ENCODE measurements at places on chromosomes 2 and 18.
A peak's percentile ranks its signal among the peaks of the same experiment; 100 is the strongest.

GRCh38 chr2:24981411-24982136 lies 9.8 kb upstream of the DNAJC27 start:
- no peak for DNase-seq

DNA sequence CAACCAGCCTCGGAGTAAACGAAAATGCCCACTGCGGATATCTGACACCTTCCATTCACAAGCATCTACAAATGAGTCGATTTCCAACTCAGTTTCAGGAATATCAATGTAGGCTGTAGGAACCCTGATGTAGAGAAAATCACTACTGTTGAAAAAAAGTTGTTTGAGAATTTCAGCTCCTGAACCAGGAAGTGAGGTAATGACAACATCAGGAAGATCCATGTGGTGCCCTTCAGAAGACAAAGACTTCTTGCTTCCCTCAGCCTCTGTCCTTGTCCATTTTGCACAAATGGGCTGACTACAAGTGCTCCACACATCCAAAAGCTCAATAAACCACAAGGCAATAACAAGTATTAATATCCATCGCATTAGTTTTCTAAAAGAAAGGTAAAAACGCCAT lies 4.7 kb downstream of the DSEL start:
- no peak for DNase-seq

- DNase-seq: peak; percentile 44
Observed at GRCh38 chr18:70553245-70553935, 264.5 kb downstream of the SOCS6 start.

DNA sequence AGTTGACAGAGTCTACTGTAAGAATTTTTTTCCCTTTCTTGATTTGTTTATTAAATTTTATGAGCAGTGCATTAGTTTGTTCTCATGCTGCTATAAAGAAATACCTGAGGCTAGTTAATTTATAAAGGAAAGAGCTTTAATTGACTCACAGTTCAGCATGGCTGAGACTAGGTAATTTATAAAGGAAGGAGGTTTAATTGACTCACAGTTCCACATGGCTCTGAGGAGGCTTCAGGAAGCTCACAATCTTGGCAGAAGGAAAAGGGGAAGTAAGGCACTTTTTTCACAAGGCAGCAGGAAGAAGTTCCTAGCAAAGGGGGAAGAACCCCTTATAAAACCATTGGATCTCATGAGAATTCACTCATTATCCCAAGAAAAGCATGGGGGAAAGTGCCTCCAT lies 191.4 kb upstream of the VRK2 start:
- no peak for DNase-seq

GRCh38 chr2:16750175-16750924 lies 84.7 kb upstream of the CYRIA start:
- no peak for DNase-seq

DNA sequence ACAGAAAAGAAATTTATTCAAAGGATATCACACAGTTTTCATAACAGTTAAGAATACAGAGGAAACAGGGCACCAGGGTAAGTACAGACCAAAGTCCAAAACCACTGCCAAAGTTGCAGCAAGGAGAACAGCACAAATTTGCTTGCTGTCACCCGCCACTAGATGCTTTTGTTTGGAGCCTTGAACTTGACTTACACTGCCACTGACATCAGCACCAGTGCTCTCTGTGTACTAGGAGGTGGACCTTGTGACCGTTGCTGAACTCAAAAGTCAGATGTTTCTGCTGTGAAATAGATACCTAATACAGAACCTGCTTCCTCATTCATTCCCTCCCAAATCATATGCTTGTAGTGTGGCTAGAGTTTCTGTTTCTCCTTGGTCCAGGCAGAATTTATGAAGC lies 578.3 kb upstream of the TMEFF2 start:
- no peak for DNase-seq

DNA sequence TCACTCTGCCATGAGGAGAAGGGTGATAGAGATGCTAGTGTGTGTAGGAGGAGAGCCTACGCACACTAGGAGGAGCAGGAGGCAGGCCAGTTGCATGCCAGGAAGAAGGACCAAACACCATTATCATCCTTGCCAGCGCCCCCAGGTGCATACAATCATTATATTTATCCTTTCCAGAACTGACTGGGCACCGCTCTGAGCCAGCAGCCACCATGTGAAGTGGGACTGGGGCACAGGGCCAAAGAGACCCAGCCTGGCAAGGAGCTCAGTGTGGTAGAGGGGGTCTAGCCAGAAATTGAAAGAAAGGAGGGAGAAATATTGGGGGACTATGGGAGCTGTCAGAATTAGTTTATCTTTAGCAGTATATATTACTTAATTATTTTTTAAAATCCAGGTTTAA lies 8.3 kb upstream of the GPR148 start:
- no peak for DNase-seq

DNA sequence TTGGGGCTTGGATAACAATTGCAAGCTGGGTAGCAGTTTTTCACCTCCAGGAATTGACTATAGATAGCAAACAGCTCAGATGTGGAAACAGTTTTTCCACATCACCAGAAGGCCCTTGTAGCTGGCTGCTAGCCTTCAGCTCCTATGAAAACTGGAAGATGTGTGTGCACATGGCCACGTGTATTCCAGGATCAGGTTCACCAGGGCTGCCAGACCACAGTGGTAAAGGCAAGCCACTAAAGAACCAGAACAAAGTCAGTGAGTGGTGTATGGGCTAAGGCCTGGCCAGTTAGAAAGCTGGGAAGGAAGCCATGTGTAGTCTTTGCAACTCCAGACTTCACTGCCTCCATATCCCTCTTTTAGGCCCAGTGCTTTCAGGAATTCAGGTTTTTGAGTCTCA lies 12.9 kb downstream of the LRRTM1 start:
- no peak for DNase-seq

- no peak for DNase-seq
Observed at GRCh38 chr2:201974171-201975100, 59.2 kb upstream of the FZD7 start.

- no peak for DNase-seq
Observed at GRCh38 chr18:61085036-61085435, 248.2 kb upstream of the CDH20 start.

DNA sequence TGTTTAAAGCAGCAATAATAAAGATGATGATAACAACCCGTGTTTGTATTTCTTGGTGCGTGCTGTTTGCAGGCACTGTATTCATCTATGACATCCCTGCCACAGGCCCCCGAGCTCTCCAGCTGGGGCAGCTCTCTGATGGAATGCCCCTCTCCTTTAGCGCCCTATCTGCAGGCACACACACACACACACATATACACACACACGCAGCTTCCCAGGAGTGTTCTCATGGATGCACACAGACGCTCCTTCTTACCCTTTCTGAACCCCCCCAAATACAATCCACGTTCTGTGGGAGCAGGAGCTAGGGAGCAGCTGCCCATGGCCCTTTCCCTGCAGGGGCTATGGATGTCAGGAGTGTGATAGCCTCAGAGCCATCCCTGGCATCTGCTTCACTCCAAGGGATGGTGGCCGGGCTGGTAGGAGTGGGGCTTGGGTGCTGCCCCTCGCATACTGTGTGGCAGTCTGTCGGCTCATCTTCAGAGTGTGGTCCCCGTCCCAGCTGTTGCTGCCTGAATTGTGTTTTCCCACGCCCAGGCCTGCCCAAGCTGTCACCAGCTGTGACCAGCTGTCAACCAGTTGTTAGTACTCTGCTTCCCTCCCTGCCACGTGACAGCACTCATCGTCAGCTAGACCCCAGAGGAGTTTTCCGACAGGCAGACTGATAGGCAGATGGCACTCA lies 50.8 kb upstream of the MYCN start:
- DNase-seq: no peak

- no peak for DNase-seq
Observed at GRCh38 chr18:9902832-9903231, 11.0 kb upstream of the VAPA start.

GRCh38 chr2:40471866-40472265 lies 20.0 kb upstream of the SLC8A1 start:
- no peak for DNase-seq

DNA sequence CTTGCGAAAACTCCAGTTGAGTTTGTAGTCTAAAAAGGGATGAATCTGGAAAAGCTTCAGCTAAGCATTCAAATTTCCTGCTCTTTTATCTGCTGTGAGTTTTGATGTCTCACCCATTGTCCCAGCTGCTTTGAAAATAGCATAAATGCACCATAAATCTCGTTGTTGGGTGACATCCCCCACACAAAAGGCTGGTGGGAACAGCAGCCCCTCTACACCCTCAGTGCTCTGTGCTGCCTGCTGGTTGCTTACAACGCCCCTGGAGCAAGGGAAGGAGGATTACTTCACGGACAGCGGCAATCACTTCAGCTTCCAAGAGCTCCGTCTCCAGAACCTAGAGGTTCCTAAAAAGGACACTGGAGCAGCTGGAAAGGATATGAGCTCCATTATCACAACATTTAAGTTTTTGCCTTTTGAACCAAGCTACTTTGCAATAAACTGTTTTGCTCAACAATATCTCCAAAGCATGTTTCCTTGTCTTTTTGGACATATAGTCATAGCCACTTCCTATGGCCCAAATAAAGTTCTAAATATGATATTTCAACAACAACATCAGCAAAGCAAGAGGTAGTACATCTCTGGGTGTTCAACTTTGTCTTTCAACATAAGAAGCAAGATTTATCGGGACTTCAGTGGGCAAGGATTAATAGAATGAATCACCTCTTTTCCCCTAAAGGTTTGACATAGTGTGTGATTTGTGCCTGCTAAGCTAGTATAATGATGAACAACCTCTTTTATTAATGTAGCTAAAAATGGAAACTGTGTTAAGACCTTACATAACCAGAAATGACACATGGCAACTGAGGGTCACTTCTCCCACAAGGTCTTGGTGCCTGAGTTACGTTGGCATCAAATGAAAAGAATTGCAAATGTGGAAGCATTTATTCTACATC lies 413.5 kb downstream of the TXNL1 start:
- DNase-seq: no peak

GRCh38 chr18:74078257-74078656 lies 69.4 kb downstream of the FBXO15 start:
- DNase-seq: no peak

- DNase-seq: no peak
Observed at GRCh38 chr2:44325897-44326296, 35.4 kb downstream of the PREPL start.

GRCh38 chr2:88100489-88100858 lies 27.4 kb downstream of the FABP1 start:
- DNase-seq: no peak

DNA sequence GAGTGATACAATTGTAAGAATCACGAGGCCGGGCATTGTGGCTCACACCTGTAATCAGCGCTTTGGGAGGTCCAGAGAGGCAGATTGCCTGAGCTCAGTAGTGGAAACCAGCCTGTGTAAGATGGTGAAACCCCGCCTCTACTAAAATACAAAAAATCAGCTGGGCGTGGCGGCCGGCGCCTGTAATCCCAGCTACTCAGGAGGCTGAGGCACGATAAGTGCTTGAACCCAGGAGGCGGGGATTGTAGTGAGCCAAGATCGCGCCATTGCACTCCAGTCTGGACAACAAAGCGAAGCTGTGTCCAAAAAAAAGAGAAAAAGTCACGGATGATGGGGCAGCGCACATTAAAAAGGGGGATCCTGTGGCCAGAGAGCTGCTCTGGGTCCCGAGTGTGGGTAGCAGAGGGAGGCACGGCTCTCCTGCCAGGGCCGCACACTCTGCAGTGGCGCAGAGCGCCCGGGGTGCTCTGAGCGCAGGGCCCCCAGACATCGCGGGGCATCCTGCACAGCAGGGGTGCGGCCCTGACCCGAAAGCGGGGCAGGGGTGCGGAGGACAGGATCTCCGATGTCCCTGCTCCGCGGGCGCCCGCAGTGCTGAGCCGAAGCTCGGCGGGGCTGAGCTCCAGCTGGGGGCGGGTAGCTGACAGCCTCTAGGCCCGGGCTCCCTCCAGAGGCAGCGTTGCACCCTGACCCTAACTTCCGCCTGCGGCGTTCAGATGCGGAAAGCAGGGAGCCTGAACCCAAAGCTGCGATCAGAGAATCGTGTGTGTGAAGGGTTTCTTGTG lies 30.4 kb upstream of the RAB6D start:
- no peak for DNase-seq

DNA sequence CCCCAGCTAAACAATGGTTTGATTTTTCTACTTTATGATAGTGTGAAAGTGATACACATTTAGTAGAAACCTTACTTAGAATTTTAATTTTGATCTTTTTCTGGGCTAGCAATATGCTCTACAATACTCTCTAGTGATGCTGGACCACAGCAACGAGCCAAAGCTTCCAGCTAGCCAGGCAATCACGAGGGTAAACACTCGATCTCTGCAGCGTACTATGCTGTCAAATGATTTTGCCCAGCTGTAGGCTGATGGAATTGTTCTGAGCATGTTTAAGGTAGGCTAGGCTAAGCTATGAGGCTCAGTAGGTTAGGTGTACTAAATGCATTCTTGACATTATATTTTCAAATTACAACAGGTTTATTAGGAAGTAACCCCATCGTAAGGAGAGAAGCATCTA lies 207.5 kb downstream of the LRRTM4 start:
- DNase-seq: no peak

GRCh38 chr2:128491692-128492244 lies 173.1 kb upstream of the HS6ST1 start:
- DNase-seq: no peak

DNA sequence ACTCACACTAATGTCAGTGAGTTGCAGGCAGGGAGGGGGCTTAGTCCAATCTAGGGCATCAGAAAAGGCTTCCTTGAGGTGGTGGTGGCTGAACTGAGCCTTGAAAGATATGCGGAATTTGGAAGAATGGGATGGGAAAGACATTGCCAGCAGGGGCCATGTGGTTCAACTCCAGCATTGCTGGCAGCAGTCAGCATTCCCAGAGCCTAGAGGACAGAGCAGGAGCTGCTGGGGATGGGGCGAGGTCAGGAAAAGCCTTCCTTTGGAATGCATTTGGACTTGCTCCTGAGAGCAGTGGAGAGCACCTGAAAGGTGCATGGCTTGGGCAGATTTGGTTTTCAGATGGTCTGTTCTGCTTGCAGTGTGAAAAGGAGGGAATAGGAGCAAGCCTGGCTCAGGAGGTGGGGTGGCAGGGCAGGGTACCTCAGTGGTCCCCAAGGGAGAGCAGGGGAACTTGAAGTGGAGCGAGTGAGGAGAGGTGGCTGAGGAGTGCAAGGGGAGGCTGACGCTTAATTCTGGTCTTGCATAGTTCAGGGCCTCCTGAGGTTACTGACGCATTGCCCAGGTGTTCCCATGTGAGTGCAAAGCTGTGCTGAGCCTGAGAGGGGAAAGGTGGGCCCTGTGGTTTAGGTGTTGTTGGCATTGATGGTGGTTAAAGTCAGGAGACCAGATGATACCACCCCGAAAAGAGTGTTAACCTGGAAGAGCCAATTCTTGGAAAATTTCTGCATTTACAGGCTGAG lies 112.1 kb upstream of the MGAT5 start:
- no peak for DNase-seq

Measured in central memory CD4-positive, alpha-beta T cell (primary cell).